ENCODE measurements at places on chromosomes 1 and 21.
A peak's percentile ranks its signal among the peaks of the same experiment; 100 is the strongest.

GRCh38 chr1:157047062-157047410, 1.5 kb upstream of the ARHGEF11 start:
- no peak for DNase-seq

DNA sequence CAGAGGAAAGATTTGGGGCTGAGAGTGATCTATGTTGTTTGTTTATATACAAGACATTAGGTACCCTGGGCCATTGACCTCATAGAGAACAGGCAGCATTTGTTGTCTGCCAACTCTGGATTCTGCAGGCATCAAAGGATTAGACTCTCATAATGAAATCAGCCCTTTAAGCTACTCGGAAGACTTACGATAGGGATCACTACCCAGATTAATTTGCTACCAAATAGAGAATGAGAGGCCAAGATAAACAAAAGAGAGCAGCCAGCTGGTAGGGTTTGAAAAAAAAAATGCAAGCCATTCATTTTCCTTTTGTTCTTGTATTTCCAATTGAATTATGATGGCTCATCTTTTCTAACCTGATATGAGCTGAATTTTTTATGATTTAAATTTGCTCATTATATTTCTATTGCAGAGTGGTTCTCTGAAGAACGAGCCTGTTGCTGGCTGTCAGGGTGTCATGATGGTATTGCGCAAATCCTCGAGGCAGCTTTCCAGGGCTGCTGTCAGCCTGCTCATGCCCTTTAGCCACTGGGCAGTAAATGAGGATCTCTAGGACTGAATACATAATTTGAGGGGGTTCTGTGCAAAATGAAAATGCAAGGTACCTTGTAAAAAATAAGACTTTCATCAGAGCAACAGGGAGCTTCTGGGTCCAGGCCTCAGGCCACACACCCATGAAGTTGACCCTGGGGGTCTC, 116.4 kb upstream of the KCNJ15 start:
- DNase-seq, result no peak

- no peak for DNase-seq
These were observed 12.6 kb downstream of the IL10RB start for GRCh38 chr21:33278721-33279120.

- DNase-seq, result no peak
These were observed 9.8 kb downstream of the KCNN3 start for GRCh38 chr1:154860156-154860870.

DNA sequence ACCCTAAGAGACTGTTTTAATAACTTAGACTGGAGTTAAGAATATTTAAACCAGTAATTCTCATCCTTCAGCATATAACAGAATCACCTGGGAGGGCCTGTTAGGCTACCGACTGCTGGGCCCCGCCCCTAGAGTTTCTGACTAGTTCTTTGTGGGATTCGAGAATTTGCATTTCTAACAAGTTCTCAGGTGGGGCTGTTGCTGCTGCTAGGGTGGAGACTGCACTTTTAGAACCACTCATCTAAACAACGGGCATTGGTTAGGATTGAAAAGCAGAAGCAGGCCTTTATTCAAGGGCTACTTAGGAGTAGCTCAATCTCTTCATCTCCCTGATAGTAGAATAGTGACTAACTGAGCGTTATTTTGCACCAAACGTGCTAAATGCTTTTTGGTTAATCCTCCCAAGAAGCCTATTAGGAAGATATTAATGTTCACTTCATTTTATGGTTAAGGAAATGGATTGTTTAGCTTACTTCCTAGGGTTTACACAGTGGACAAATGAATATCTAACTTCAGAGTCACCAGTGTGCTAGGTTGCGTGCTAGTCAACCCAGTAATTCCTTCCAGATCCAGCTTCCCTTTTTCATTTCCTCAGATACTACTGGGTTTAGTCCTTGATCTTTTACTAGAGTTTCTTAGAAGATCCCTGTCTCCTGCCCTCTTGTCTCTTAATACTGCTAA, 31.1 kb upstream of the UAP1 start:
- no peak for DNase-seq

DNA sequence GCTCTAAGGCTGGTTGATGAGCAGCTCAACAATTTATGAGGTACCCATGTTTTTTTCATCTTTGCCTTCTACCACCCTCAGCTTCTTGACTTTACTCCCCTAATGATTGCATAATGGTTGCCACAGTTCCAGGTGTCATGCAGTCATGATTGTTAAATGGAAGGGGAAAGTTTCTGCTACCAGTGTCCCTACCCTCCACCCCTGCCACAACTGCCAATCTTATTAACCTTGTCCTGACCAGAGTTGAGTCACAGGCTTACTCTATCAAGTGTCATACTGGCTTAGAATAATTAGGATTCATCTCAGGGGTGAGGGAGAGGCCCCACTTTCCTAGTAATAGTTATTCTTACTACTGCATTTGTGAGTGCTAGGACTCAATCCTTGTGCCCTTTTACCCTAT, 7.9 kb upstream of the FUBP1 start:
- no peak for DNase-seq

DNA sequence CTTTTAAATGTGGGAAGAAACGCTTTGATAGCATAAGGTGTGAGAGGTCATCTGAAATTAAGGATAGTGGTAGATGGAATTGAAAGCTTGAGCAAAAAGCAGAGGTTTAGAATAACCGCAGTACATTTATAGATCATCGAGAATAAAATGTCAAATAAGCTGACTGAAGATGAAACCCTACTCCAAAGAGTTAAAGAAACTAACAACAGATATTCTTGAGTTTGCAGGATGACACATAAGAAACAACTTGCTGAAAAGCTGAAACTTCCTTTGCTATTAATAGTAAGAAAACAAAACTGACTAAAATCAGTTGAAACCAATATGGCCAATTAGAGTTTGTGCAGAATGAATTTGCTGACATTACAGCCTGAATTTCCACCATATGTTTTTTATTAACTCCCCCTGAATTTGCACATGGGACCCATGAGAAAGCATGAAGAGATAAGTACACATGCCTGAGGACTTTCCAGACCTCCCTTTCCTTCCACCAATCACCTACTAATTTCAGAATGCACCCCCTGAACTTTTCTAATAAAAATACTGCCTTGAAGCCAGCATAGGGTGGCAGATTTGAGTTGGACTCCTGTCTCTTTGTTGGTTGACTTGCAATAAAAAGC, 1.7 kb upstream of the C1orf185 start:
- DNase-seq, result no peak

DNA sequence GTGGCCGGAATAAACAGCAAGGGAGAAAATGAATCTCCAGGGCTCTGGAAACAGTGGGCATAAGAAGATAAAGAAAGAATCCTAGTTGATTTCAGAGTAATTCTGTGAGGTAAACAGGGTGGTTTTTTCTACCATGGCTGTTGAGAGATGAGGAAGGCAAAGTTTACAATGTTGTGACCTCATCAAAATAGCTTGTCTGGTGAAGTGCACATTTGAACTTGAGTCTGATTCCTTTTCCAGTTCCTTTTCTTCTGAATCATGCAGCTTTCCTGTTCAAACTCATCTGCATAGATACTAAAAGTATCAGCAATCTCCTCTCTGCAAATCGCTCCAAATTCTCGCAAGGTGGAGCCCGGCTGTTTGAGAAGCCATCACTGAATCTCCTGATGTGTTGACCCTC, 161.7 kb downstream of the PLPP3 start:
- DNase-seq, result no peak

- no peak for DNase-seq
These were observed 73.9 kb downstream of the ACTL8 start for GRCh38 chr1:17828991-17829390.

DNA sequence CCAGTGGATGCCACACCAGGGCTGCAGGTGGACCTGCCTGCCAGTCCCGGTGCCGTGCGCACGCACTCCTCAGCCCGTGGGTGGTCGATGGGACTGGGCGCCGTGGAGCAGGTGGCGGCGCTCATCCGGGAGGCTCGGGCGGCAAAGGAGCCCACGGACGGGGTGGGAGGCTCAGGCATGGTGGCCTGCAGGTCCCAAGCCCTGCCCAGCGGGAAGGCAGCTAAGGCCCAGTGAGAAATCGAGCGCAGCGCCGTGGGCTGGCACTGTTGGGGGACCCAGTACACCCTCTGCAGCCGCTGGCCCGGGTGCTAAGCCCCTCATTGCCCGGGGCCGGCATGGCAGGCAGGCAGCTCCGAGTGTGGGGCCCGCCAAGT, 1171.8 kb upstream of the B3GALT2 start:
- no peak for DNase-seq

- no peak for DNase-seq
These were observed 169.2 kb downstream of the ZNF281 start for GRCh38 chr1:200240656-200241055.

GRCh38 chr1:8687538-8687937, 129.9 kb downstream of the RERE start:
- no peak for DNase-seq

DNA sequence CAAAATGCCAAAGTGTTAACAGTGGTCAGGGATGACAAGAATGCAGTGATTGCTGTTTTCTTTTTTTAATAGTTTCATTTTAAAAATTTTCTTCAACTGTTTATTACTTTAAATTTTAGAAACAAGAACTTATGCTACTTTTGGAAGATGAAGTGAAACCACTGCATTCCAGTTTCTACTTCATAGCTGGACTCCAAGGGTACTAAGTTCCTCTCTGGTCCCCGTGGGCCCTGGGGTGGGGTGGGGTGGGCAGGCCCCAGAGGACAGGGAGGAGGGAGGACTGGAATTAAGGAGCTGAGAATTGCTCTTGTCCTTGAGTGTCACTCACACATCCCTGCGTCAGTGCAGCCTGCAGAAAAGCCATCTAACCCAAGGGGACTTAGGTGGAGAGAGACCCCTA, 97.3 kb downstream of the RAVER2 start:
- DNase-seq, result no peak

GRCh38 chr1:59108481-59109317, 188.2 kb upstream of the FGGY start:
- no peak for DNase-seq

GRCh38 chr1:39427374-39427773, 64.1 kb upstream of the BMP8A start:
- no peak for DNase-seq

DNA sequence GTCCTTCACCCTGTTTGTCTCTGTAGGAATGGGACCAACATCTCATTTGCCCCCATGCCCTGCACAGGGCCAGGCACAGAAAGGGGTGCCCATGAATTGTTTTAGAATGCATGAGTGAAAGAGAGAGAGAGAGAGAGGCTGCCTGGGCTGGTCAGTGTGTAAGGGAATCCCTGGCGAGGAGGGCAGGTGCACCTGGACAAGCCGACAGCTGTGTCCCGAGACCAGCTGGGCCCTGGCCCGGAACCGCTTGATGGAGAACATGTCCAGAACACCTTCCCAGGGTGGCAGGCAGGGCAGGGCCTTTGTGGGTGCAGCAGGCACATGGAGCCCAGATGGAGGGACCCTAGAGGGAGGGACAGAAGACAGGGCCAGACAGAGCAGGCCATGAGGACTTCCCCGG, 22.7 kb downstream of the SPOCD1 start:
- peak; percentile 51 for DNase-seq

GRCh38 chr1:104018922-104019674, 269.4 kb downstream of the AMY1C start:
- DNase-seq, result no peak

GRCh38 chr1:80468356-80468755, 1332.4 kb upstream of the ADGRL2 start:
- no peak for DNase-seq
